ENCODE measurements at places on chromosomes 6 and 20.

DNA sequence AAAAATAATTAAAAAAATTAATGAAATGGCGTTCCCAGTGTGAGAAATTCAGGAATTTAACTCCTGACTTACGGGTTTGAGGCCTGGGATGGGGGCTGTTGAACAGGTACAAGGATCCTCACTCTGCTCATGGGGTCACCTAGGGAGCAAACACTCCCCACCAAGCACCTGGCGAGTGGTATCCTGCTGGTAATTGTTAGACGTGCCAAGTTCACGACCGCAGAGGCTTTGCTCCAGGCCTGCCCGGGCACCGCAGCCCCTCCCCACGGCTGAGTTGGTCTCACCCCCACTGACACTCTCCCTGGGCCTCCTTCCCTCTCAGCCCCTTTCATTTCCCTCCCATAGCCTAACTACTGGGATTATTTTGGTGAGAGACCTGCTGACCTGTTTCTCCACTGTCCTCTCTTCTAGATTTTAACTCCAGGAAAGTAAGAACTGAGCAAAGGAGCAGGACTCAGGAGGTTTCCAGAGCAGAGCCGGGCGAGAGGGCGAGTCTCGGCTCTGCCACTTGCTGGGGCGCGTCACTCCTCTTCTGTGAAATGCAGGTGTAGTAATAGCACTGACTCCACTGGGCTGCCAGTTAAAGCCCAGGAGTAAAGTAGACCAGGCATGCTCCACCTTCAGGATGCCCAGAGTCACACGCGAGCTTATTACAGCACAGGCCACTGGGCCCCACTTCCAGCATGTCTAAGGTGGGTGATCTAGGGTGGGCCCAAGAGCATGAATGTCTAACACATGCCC is 22.8 kb downstream of the BMP7 start:
- DNase-seq, result no peak

DNA sequence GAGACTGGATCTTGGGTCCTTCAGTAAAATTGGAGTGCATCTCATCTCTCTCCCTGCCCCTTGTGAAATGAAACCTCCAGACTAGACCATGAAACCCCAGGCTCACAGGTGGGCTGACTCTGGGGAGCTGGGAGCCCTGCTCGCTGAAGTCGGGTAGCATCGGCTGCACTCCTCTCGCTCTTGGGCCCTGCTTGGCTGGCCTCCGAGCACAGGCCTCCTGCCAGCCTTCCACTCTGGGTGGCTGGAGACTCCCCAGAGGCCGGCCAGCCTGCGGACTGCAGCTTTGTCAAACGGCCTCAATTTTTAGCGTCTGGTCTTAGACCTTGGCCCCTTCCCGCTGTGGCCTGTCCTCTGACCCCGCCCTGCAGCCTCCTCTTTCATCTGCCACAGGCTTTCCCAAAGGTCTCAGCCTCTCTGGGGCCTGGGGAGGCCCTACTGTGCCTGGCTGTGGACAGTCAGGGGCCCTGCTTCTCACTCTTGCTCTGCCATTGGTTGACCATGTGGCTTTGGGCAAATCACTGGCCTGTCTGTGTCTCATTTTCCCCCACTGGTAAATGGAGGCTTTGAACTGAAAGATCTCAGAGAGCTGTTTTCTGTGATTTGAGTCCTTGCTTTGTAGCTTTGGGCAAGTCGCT is 45.1 kb downstream of the SRC start:
- no peak for DNase-seq

- DNase-seq, result no peak
Observed at GRCh38 chr6:105759015-105759414, 327.1 kb upstream of the PRDM1 start.

DNA sequence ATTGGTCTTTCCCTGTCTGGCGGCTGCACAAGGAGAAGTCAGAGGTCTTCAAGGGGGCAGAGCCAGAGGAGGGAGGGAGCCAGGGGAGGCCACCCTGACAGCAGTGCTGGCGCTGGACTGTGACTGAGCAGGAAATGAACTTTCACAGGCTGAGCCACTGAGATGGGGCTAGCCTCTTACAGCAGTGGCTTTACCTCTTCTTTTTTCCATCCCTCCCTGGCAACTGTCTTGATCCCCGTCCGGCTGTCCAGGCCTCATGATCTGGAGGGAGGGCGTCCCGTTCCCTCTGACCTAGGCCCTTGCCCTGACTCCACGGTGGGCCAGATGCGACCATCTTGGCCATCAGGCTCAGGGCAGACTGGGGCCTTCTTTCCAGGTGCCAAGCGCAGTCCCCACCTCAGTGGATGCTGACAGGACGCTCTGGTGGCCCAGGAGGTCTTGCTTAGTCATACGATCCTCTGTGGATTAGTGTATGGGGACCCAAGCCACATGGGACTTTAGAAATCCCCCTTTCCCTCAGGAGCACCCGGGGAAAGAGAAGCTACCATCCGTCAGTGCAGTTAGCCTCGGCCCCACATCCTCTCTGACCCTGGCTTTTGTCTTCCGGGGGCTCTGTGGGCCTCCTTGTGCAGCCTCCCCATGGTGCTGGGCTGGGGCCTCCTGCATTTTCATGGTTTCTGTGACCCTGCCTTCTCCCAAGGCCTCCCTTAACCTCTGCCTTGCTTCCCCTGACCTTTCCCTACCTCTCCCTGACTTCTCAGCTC is 57.4 kb upstream of the CCDC167 start:
- no peak for DNase-seq

DNA sequence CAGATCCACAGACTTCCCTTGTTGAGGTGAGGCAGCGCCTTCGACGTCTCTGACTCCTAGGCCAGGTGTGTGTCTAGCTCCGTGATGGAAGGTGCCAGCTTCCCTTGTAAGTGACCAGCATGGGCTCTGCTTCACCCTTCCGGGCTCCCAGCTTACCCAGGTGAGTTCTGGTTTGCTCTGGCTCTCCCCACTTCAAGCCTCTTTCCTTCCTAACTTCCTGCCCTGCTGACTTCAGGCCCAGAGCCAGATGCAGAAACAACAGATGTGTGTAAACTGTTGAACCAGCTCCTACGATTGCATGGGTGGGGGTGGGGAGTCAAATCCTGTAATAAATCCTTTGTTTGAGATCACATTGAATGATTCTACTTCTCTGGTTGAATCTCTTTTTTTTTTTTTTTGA is 51.6 kb upstream of the BMP6 start:
- no peak for DNase-seq

GRCh38 chr6:36815962-36816735 is 23.1 kb downstream of the CPNE5 start:
- no peak for DNase-seq

- DNase-seq, result no peak
Observed at GRCh38 chr6:159979136-159979874, 10.4 kb downstream of the IGF2R start.

DNA sequence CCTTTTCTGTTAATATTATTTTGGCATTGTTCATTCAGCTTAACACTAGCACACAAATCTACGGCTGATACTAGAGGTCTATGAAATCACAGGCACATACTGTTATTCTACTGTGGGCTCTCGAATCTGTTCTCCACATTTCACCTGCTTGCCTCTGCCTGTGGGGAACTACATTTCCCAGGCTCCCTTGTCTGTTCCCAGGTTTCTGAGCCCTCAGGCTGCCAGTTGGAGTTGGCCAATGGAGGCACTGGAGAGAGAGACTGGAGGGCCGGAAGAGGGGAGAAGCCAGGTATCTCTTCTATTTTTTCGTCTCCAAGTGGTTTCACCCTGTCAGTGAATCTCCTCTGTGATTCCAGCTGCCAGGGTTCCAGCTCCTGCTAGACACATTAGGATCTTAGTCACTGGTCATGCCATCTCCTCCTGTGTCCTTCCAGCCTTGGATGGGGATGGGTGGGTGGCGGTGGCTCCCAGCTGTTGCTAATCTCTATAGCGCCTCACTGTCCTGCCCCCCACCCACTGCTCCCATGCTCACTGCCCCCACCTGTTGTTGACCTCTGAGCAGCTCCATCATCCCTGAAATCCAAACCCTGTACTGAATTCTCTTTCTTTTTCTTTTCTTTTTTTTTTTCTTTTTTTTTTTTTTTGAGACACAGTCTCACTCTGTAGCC is 188.2 kb downstream of the LRFN2 start:
- no peak for DNase-seq

DNA sequence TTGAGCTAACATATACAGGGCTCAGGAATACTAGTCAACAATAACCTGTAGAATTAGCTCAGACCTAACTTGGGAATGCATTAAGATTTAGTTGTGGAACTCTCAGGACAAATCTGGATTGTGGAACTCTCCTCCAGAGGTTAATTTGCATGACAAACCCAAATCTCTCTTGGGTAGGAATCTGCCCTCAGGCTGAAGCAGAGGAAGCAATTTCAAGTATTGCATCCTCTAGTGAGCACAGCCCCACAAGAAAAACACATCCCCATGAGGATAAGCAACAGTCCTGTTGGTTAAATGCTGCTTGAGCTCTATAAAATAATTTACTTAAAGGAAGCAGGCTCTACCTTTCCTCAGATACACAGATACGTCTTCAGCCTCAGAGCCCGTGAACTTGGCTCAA is 170.9 kb upstream of the STXBP5 start:
- DNase-seq, result no peak

GRCh38 chr6:11494786-11495564 is 42.6 kb upstream of the TMEM170B start:
- DNase-seq, result no peak

DNA sequence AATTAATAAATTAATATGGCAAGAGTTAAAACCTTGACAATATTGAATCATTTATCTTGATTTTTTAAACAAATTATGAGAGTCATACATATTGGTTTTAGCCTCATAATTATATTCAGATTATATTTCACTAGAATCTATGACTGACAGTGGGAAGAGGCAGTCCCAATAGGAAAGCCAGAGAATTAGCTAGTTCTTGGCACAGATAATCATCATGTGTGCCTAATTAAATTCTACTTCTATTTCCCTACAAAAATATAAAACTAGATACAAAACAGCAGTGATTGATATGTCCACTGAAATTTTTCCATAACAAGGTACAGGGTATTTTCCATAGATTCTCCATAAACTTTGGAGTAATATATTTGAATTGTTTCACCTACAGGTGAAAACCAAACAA is 38.6 kb downstream of the COL9A1 start:
- DNase-seq, result peak; percentile 16

DNA sequence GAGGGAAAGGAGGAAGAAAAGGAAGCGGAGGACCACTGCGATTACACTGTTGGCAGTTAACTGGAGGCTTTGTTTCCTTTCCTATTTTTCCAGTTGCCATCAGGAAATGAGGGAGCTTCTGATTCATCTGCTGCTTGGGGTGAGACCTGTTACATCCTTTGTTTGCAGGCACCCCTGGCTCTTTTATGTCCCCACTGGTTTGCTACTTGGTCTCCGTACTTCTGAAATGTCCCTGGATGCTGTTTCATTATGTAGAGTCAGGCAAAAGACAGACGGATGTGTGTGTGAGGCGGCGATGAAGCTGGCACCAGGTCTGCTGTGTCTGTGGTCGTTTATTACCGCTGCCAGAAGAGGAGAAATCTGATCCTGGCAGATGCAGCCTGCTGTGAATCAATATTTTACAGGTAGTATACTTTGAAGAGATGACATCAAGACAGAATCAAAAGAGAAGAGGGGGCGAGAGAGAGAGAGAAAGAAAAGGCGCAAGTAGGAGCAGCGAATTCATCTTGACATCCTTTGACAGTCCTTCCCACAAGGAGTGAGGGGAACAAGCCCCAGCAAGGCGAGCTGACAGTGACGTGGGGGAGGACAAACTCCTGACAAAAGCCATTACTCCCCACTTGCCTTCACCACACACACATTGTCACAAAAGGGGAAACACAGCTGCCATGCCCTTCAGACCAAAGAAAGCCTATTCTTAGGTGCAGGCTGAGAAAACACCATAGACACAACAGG is 145.9 kb upstream of the FBXL4 start:
- DNase-seq, result no peak

DNA sequence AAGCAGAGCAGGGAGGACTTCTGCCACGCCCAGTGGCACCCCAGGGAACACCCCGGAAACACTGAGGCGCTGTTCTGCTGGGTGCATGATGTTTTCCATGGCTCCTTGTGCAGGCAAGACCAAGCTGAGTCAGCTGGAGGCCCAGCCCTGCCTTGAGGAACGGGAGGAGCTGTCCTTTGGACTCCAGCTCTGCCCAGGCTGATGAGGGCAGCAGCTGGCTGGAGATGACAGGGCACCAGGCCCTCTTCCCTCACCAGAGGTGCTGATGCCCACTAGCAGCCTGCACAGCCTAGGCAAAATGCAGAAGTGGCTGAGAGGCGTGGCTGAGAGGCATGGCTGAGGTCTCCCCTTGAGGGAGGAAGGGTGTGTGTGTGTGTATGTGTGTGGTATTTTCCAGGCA is 2.4 kb downstream of the C6orf132 start:
- DNase-seq, result no peak

DNA sequence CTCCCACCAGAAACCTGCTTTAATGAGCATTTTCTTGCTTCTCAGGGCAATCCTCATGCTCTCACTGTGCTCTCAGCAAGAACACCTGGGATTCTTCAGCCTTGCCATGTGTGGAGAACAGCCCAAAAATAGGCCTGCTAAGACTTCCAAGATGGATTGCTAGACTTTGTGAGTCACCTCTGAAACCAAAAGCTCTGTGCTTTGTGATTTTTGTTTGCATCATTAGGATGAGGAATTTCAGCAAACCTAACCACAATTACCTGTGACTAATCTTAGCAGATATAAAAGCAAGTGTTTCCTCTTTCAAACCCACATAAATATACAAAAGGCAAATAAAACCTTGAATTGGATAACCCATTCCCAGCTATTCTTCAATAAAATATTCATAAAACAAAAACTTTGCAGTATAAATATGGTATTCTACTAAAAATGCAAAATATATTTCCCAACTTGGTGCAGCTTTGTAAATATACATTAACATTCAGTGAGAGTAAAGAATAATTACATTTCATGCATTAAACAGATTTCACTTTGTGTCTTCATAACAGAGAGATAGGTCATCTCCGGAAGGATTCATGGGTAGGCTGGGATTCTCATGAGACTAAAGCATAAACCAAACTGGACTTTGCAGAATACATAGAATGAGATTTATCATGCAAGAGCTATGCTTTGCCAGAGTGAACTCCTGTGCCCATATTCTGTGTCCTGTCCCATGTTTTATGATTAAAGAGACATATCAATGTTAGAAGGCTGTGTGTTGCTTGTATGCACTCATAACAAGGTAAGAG is 33.5 kb downstream of the TPBG start:
- no peak for DNase-seq

- DNase-seq, result no peak
Observed at GRCh38 chr6:40988634-40989033, 50.4 kb downstream of the UNC5CL start.

DNA sequence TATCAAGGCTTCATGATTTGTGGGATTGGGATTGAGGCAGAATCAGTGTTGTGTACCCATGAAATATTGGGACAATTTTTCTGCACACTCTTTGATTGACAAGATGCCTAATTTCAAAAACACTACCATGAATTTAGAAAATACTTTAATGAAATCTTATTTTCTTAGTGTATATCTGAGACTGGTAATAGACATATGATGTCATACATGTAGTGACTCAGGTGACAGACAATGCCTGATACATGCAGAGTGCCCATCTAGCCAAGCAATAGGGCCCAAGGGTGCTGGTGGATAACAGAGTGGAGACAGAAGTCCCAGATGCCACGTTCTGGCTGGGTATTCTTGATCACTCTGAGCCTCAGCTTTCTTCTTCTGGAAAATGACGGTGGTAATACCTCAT is 279.6 kb upstream of the ARID1B start:
- no peak for DNase-seq

Measured in NCI-H446 (cell line).